ENCODE measurements at places on chromosomes 11 and 22.

GRCh38 chr11:70212227-70212811 is 9.2 kb downstream of the FADD start:
- no peak for DNase-seq

DNA sequence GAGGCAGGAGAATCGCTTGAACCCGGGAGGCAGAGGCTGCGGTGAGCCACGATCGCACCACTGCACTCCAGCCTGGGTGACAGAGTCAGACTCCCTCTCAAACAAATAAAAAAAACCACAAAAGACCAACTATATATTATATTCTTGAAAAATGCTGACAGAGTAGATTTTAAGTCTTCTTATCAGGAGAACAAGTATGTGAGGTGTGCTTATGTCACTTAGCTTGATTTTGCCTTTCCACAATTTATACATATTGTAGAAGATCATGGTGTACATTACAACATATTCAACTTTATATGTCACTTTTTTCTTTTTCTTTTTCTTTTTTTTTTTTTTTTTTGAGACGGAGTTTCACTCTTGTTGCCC is 24.1 kb upstream of the CARS1 start:
- DNase-seq: no peak

- DNase-seq: no peak
These were observed 16.1 kb downstream of the MUC2 start for GRCh38 chr11:1090600-1091331.

GRCh38 chr11:21133722-21134121 is 464.3 kb downstream of the NELL1 start:
- DNase-seq: no peak

DNA sequence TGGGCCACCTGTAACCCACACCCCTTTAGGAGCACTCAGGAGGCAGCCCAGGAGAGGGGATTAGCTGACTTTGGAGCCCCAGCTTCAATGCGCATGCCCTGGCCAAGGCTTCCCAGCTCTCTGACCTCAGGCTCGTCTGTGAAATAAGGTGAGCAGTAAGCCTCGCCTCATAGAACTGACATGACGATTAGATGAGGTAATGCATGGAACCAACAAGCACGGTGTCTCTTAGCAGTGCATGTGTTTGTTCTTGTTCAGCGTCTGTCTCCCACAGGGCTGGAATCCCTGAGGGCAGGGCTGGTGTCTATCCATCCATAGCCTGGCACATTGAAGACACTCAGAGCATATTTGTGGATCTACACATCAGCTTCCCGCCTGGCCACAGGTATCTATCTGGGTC is 415.4 kb downstream of the MN1 start:
- DNase-seq: no peak

DNA sequence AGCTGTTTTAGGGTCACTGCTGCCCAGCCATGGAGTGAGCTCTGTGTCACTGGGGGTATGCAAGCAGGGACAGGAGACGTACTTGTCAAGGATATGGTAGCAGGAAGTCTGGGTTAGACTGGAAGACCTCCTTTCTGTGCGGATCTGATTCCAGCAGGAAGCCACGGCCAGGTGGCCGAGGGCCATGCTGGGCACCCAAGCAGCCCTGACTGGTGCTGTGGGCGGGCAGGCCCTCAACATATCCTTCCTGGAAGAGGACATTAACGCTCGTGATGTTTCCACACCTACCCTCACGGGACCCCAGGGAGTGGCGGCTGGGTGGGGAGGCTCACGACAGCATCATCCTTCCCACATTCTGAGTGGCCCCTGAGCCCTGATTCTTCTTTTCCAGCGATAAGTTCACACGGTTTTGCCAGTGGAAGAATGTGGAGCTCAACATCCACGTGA is 8.7 kb upstream of the ANKRD13D start:
- DNase-seq: no peak

GRCh38 chr22:37317698-37318210 is 35.4 kb downstream of the CYTH4 start:
- DNase-seq: no peak

GRCh38 chr11:117385471-117385870 is 57.8 kb downstream of the CEP164 start:
- DNase-seq: no peak

- DNase-seq: no peak
These were observed 387.7 kb downstream of the TMEM135 start for GRCh38 chr11:87425391-87425790.

DNA sequence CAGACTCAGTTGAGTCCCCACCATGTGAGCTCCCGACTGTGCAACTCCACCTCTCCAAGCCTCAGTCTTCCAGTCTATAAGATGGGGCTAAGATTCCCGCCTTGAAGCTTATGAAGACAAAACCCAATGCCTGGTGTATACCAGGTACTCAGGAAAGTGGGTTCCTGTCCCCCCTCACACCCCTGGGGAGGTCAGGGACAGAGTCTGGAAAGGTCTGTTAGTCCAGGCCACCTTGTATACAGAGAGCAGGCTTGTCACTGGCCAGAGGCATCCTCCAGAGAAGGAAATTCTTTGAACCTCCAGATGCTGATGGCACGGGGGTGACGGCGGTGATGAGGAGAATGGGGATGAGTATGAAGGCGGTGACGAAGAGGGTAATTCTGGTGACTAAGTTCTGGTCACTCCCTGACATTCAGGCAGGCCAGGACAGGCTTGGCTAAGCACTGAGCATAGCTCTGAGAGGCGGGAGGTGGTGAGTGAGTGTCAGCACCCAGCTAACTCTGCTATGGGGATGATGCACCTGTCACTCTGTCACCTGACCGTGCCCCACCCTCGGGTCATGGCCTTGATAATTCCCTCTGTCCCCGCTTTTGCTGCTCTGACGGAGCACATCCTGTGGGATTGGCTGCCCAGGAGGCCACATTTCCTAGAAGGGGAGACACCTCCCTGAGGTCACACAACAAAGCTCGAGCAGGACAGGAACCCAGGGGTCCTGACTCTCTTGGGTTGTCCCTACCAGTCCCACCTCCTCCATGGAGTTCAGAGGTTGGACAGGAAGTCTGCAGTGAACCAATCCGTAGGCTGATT is 30.9 kb upstream of the CSNK1E start:
- no peak for DNase-seq

GRCh38 chr11:12121011-12121410 is 10.6 kb downstream of the MICAL2 start:
- DNase-seq: no peak

- no peak for DNase-seq
These were observed 49.5 kb upstream of the SMIM38 start for GRCh38 chr11:69106031-69106811.

DNA sequence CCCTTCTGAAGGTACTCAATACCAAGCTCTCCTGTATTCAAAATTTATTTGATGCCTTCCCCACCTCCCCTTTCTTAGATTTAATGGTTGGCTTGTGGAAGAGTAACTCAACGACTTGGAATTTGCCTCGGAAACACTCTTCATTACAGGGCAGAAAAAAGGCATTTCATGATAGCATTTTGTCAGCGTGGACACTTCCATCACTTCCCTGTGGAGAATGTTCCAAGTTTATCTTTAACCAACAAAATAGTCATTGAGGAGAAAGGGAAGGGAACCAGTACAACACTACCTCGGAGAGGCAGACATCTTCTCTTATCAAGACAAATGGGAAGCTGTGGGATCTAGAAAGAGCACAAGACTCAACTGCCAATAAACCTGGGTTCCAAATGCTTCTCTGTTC is 177.2 kb upstream of the MTMR2 start:
- DNase-seq: no peak

- DNase-seq: no peak
These were observed 109.8 kb downstream of the WNT11 start for GRCh38 chr11:76096552-76096951.

DNA sequence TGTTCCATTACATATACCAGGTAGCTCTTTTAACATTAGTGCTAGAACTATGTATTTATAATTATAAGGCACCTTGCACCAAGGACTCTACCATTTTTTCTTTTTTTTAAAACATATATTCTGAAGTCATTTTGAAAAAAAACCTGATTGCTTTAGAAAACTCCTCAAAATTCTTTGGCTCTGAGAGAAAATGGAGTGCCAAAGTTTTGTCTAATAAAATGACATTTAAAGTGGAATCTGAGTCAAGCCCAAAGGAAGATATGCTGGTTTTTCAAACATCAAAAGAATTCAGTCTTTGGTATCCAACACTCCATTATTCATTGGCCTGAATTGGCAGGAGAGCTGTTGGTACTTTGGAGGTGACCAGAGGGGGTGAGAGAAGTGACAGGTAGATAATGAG is 116.5 kb downstream of the ME3 start:
- DNase-seq: no peak

DNA sequence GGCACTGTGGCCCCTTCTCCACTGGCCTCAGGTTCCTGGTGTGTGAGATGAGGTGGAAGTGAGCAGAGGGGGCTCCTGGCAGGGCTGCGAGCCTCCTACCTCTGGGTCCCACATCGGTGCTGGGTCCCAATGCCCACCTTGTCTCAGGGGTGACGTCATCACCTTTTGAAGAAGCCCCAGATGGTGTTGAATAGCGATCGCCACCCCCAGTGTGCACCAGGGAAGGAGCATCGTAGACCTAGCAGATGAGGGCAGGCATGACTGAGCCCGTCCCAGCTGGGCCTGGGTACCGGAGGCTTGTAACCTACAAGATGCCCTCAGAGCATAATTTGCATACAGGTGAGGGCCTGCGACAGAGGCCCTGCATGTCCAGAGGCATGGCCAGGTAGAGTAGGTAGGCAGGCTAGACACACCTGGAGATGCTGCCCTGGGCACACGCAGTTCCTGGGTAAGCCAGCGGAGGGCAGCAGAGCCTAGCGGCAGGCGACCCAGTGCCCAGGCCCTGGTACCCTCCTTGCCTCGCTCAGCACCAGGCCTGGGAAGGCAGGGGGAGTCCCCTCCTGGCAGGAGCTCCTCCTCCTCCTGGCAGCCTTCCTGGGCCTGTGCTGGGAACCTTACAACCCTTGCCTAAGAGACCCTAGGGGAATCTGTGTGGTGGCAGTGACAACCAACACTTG is 52.5 kb downstream of the TPCN2 start:
- peak; percentile 57 for DNase-seq

- DNase-seq: peak; percentile 57
These were observed 884 bp downstream of the IL10RA start for GRCh38 chr11:117986981-117987574.

DNA sequence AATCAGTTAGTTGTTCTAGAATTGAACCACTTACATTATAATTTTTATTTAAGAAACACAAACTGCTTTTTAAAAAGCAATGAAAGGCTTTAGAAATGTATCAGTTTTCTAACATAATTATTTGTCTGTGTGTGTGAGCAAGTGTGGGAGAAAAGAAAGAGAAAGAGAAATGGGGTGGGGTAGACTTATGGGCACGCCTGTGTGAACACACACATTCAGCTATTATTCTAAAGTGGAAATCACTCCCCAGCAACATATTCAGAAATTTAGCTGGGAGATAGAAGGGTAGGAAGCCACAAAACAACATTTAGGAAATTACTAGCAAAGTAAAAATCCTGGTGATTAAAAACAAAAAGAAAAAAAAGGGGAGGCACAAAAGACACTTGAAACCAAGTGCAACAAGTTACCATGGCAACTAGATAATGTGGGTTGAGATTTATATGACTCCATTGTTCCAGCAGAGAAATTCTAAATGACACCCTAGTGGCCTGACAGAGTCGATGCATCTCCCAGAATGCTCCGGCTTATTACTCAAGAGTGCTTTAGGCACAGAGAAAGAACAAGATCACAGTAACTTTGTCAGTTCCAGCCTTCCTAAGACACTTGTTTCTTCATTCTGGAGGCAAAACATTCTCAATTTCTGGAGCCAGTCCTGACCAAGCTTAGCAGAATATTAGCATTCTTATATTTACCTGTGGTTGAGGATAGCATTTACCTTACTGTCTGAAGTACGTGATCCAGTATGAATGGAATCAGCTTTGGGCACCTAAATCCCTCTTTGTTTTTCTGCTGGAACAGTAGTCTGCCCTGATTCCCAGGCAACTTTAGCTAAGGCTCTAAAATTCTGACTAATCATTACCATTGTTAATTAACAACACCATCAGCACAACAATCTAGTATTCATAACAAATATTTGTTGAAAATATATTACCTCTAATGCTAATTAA is 444.4 kb downstream of the DLG2 start:
- no peak for DNase-seq

- DNase-seq: no peak
These were observed 530.5 kb downstream of the INSC start for GRCh38 chr11:15645201-15645600.

- DNase-seq: no peak
These were observed 6.6 kb upstream of the PLEKHA7 start for GRCh38 chr11:17020831-17021230.

DNA sequence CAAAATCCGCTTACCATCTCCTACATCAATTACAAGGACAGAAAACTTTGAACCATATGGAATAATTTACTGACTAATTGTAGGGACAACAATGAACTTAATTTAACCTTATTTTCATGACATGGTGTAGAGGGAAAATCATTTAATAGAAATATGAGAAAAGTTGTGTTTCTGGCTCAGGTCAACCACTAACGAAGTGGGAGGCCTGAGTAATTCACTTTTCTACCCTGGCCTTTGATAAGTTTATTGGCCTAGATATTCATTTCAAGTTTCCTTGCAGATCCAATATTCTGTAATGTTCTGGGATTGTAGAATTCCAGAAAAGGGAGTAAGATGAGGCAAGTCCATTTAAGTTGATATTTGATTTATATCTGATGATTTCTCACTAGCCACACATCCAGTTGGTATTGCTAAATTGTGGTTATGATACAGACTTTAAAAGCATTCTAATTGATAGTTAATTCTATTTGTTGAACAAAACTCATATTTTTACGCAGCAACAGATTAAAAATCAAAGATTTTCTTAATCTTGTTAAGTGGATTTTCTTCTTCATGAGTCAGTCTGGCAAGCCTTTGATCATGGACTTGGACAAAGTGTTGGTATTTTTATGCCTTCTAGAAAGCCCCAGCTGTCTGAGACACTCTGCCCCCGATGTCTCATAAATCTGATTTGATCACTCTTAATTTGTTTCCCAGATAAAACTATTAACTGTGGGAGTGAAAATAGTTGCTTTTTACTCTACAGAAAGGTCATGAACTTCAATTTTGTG is 336.5 kb downstream of the TMEM135 start:
- DNase-seq: no peak

DNA sequence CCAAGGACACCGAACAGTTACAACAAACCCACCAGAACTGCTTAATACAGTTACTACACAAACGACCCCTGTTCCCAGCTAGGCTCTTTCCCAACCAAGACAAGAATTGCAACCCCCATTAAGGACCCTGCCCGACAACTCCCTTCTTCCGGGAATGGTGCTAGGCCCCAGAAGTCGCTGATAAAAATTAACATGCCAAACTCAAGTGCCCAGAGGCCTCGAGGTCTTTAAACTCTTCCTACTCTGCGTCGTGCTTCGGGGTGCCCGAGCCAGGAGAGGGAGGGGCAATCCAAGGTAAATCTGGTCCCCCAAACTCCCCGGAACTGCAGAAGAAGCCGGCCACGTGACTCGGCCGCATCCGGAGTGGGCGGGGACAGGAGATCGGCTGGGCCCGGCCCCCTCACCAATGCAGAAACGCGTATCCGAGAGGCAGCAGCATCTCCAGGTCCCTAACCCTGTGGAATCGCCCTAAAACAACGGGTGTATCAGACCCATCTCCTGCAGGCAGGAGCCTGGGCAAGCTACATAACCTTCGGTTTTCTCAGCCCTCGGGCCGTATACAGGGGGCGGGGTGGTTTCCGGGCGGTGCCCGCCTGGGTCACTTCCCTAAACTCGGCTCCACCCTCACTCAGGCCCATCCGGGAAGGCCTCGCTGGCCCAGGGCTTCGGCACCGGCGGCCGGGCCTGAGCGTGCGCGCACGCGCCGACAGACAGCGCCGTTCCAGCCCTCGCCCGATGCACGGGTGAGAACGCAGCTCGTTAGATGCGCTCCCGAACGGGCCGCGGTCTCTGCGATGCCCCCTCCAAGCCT is 1.1 kb downstream of the CFL1 start:
- DNase-seq: peak; percentile 76

GRCh38 chr11:130718120-130718519 is 198.2 kb downstream of the SNX19 start:
- DNase-seq: no peak
